ENCODE measurements at places on chromosomes 2 and 18. TPM values are rescaled to one million over a fixed set of nuclear protein-coding genes. Genes with fewer than 3 reads are reported as not detected.

The STRADB gene
- 44.6 TPM for total RNA-seq

- DNase-seq, result no peak
These were observed 36.6 kb downstream of the DARS1 start for GRCh38 chr2:135948642-135949355.

DNA sequence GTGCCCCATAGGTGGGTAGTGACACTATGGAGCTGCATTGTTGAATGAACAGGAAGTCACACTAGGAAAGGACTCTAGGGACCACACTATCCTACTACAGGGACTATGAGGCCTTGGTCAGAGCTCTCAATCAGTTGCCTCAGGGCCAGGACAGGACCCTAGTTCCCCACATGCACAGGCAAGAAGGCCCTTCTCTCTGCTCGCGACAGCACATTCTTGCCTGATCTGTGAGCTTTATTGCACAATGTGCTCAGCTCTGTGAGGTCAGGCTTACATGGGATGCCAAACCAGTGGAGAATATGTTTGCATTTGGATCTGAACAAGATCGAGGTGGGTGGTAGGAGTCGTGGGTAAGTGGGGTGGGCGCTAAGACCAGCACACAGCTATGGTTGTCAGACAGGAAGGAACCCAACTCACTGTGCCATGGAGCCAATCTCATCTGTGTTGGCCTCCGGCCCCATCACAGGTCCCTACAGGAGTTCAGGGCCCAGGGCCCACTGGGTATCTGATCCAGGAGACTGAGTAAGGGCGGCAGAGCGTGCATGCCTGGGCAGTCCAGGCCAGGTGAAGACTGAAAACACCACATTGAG is 8.0 kb downstream of the PCARE start:
- DNase-seq, result no peak

DNA sequence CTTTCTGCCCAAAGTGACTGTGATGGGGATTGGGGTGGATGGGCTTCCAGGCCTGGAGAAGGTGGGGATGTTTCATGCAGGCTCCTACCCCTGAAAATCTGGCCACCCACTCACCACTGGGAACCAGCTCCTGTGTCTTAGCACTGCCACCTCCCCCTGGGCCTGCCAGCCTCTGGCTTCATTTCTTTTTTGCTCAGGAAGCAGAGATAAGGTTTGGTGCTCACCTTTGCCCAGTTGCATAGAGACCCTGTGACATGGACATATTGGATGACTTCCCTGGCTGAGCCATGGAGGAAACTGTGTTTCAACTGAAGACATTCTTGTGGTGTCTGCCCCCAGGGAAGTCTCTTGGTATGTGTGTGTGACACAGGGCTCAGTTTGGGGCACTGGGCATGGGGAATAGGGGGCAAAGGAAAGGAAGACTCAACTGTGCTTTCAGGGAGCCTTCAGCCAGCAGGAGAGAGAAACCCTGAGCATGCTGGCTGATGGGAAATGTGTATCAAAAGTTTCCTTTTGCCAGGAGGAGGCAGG is 16.7 kb downstream of the CTIF start:
- DNase-seq, result no peak

The DNAJC5G gene
- not detected for total RNA-seq

DNA sequence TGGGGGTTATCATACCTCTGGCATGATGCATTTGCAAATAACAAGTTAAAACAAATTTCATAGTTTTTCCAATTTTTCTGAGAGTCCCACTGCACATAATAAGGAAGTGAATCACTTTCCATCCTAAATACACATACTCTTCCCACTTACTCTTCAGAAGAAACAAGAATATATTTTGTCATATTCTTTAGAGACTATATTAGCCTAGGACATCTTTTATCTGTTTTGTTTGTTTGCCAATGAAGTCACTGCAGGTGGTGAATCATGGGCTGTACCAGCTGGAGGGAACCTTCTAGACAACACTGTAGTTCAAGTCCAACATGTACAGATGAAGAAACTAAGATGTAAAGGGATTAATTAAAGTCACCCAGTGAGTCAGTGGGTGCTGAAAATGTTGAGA is 116.8 kb downstream of the XIRP2 start:
- DNase-seq, result no peak

GRCh38 chr2:119483395-119483753 is 40.9 kb downstream of the SCTR start:
- DNase-seq, result no peak

The C2orf66 gene
- total RNA-seq, result 0.36 TPM

GRCh38 chr2:200365209-200365608 is 58.7 kb downstream of the SPATS2L start:
- no peak for DNase-seq

- DNase-seq, result no peak
These were observed 1287.6 kb downstream of the LRP1B start for GRCh38 chr2:140843186-140843585.

The CHST10 gene
- 12.5 TPM for total RNA-seq

GRCh38 chr18:25164848-25165811 is 186.8 kb downstream of the ZNF521 start:
- DNase-seq, result no peak

- DNase-seq, result no peak
These were observed 203.0 kb upstream of the EPHA4 start for GRCh38 chr2:221775096-221775495.

GRCh38 chr2:133843091-133843490 is 274.8 kb upstream of the NCKAP5 start:
- DNase-seq, result no peak

The LONRF2 gene
- 11.4 TPM for total RNA-seq

The SERPINB11 gene
- total RNA-seq, result not detected

- DNase-seq, result no peak
These were observed 74.9 kb downstream of the ATP8B1 start for GRCh38 chr18:57727952-57728807.

DNA sequence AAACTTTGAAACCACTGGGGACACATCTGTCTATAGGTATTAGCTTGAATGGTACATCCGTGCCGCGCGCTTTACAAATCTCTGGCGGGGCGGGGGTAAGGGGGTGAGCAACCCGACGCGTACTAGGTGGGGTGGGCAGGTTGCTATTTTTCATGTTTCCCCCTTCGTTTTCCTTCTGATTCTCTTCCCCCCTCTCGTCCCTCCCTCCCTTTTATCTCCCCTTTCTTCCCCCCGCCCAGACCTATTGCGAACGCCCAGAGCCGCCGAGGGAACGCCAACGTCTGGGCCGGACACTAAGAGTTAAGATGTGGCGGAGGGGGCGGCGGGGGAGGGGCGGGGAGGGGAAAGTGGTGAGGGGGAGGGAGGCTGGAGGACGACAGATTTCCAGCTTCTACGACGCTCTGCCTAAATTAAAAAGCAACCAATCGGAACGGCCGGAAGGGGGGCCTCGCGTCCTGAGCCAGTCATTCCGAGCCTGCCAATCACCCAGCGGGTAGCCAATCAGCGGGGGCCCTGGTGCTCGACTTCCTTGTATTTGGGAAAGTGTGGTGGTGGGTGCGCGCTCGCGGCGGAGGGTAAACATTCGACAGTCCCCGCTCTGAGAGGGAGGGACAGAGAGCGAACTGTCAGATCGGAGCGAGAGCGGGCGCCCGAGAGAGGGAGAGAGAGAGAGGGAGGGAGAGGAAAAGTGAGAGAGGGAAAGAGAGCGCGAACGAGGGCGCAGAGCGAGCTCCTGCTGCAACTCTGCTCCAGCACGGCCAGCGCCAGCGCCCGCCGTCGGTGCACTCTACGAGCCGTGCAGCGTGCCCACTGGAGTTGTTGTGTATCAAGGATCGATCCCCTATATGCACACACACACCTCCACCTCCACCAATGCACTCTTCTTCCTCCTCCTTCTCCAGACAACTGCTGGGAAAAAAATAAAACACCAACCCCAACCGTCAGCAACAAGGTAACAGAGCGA is at the start of gene POU3F3:
Gene POU3F3 (plus strand): TSS at position 582 of the 964 bp plus-strand sequence. CDS start 1,396 bp downstream, outside the sequence.
- no peak for DNase-seq
